ENCODE measurements at places on chromosomes 12 and 14.

DNA sequence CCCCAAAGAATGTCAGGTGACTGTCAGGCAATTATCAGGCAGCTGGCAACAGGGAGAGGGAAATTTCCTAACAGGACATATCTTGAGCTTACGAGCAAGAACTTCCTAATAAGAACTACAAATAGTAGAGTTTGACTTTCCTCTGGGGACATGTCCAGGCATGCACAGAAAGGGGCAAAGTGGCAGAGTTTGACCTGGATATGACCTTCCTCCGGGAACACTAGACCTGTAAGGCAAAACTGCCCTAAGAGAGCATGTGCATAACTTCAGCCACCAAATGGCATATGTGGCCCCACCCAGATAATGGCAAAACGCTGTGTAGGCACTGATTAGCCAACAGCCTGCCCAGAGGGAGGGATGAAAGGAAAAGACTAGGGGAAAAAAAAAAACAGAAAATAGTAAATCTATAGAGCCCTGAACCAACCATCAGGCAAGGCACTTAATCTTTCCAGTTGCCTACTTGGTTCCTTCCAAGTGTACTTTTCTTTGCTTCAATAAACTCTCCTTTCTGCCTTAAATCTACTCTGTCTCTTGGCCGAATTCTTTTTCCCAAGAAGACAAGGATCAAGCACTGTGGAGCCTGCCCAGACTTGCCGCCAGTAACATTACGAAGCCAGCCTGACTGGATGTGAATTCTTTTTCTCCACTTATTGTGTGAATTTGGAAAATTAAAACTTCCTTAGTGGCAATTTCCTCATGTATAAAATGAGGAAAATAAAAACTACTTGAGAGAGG is 164.1 kb downstream of the SPTSSA start:
- DNase-seq: no peak

GRCh38 chr12:71243370-71243769 is 85.6 kb upstream of the TSPAN8 start:
- DNase-seq: no peak

DNA sequence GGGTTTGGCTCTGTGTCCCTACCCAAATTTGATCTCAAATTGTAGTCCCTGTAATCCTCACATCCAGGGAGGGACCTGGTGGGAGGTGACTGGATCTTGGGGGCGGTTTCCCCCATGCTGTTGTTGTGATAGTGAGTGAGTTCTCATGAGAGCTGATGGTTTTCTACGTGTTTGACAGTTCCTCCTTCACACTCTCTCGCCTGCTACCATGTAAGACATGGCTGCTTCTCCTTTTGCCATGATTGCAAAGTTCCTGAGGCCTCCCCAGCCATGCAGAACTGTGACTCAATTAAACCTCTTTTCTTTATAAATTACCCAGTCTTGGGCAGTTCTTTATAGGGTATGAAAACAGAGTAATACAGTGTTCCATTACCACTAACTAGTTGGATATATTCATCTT is 10.3 kb upstream of the LRRC23 start:
- DNase-seq: no peak

- no peak for DNase-seq
Measured at GRCh38 chr14:24226473-24226872, 5.7 kb downstream of the NEDD8 start.

GRCh38 chr14:100294213-100294962 is 11.9 kb downstream of the SLC25A29 start:
- no peak for DNase-seq

GRCh38 chr12:86435053-86435452 is 178.9 kb upstream of the MGAT4C start:
- DNase-seq: no peak

DNA sequence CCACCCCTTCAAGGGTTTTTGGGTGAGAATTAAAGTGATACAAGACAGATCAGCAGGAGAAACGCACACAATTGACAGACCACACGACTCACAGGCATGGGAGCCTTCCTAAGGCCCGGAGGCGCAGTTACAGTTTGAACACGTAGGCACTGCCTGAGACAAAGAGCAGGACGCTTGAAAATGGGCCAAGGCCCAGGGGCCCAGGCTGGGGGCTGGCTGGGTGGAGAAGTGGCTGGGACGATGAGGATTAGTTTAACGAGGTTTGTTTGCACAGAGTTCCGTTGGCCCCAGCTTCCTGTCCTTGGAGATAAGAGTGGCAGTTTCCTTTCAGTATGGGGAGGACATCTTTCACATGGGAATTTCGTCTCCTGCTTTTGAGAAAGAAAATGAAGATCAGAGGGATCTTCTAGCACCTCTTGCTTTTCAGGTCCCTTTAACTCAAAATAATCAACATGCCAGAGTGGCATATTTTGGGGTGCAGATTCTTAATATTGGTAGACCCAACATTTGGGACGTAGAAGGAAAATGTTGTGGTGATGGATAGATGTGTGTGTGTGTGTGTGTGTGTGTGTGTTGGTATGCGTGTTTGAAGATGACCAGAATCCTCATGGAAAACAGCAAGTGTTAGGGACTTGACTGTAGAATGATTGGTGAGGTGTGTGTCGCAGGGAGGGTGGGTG is 44.6 kb downstream of the DLK1 start:
- no peak for DNase-seq

DNA sequence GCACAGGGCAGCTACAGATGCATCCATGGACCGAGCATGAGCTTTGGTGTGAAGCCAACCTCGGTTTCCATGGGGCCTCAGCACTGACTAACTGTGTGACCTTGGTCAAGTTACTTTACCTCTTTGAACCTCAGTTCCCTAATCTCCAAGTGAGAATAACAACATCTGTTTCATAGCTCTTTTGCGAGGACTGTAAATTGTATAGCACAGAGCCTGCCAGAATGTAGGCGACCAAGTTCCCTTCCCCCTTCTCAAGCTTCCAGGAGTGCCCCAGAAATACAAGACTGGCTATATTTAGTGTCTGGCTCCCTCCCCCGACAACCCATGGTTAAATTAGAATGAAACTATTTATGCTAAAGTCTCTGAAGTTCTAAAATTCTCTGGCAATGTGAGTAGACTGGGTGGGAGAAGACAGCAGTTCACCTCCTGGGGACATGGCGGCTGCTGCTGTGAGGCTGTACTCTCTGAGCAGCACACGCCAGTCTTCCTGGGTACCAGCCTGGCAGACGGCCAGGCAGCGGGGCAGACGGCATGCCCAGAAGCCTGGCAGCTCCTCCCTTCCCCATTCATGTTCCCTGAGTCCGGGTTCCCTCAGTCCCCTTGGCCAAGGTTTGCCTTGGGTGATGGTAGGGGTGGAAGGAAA is 22.0 kb upstream of the TMED10 start:
- no peak for DNase-seq

GRCh38 chr12:59808317-59808910 is 212.6 kb downstream of the SLC16A7 start:
- no peak for DNase-seq

DNA sequence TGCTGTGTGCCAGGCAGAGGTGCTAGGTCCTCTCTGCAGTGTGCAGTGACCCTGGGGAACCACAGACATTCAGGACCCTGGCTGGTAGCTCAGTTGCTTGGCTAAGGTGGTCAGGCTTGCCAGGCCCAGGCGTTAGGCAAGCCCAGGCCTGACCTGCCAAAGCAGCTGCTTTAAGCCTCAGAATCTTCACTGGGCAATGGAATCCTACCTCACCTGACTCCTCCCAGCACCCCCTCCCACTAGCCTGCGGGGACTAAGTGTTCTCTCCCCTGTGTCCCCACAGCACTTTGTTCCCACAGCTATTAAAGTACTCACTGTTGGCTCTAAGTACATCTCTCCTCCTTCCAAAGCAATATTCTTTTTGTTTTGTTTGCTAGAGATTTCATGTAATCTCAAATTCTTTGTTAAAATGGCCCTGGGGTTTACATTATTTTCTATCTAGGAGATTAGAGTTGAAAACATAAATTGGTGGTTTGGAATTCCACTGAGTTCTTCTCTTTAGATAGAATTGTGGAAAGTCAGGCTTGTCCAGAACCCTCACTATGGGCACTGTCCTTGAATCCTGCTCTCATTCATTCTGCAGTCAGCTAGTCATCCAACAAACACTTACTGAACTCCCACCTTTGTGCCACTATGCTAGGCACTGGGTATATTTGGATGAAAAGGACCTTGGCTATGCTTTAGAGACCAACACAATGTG is 44.4 kb downstream of the DGLUCY start:
- DNase-seq: no peak

- no peak for DNase-seq
Measured at GRCh38 chr14:61330511-61330910, 9.1 kb downstream of the PRKCH start.

DNA sequence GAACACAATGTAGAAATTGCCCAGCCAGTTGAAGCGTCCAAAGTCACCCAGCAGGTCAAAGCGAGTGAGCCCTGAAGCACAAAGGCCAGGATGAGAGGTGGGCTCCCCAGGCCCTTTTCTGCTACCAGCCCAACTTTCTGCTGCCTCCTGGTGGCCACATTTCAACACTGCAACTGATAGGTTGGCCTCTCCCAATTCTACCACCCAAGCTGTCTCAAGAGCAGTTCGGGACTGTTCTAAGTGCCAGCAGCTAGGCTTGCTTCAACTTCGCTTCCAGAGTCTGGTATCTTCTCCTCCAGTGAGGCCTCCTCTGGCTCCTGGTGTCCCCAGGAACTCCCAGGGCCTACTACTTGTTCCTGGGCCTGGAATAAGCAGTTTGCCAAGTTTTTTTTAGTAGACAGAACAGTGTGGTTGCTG is 3.4 kb upstream of the DHH start:
- peak; percentile 76 for DNase-seq

DNA sequence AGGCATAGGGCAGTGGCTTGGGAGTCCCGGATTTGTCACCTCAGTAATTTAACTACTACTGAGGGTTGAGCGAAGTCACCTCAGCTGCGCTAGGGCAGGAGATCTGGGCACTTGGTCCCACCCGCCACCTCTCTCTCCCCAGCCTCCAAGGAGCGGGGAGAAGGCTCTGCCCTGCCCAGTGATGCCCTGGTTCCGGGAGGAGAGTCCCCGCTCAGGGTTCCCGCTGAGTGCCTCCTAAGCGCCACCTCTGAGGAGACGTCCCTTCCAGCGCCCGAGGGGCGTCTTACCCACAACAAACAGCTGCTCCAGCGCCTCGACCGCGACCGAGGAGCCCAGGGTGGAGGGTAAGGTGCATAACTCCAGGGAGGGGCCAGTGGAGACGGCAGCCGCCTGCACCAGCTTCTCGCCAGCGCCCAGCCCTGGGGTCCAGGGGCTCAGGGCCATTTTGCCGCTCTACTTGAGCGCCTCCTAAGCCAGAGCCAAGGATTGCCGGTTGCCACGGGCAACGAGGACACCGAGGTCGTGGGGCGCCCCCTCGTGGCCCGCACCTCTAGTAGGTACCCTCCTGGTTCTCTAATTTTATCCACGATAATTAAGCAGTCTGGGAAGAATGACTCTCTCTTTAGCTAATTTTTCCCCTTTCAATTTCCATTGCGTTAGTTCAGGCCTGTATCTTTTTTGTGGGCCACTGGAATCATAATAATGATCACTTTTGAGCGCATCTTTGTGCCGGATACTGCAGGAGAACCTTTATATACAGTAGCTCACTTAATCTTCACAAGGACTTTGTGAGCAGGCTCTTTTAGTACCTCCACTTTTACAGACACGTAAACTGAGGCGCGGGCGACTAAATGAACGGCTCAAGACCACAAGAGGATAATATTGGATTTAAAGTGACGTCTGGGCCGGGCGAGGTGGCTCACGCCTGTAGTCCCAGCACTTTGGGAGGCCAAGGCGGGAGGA is at the start of gene CCDC175:
CCDC175 (minus strand) TSS at position 481 of the 963 bp plus-strand sequence; CDS start at position 444, 37 bp downstream.
- DNase-seq: peak; percentile 92

DNA sequence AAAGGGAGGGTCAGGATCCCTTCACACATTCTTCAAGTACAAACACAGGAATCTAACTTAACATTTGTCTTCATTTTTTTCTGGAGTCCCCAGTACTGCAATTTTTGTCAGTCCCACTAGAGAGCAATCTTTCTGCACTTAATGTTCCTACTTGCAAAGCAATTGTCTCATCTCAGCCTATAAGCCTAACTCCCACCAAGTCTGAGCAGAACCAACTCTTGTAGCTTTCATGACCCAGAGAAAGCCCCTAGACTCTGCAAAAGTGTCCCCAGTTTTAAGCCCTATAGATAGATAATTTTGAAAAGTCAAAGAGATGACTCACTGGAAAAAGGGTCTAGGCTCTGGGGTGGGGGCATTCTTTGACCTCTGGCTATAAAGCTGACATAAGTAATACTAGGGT is 1.8 kb upstream of the ZBTB39 start:
- no peak for DNase-seq

- DNase-seq: no peak
Measured at GRCh38 chr14:103816991-103817390, 30.4 kb downstream of the PPP1R13B start.

DNA sequence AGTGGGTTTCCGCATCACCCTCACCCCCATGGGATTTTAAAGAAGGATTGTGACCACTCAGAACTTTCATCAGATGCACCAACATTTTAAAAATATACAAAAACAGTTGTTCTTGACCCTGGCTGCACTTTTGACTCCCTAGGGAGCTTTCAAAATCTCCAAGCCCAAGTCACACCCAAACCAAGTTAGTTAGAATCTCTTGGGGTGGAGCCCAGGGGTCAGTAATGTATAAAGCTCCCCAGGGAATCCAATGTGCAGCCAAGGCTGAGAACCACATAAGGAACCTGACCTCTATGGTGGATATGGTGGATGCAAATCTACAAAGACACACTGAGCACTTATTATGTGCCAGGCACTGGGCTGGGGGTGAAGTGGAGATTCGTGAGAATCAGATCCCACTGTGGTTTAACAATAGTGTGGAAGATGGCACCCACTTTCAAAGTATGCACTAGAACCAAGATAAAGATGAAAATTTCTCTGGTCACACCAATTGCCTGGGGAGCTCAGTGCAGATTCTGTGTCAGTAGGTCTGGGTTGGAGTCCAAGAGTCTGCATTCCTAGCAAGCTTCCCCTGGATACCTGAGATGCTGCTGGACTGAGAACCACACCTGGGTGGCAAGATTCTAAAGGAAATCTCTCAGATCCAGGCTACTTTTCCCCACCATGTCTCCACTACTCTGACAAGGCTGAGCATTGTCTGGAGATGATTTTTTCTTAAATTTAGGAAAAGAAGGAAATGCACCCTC is 18.9 kb upstream of the CMKLR1 start:
- no peak for DNase-seq

All from endothelial cell (in vitro differentiated cells).